ENCODE measurements at places on chromosomes 1 and 21.
A peak's percentile ranks its signal among the peaks of the same experiment; 100 is the strongest.

DNA sequence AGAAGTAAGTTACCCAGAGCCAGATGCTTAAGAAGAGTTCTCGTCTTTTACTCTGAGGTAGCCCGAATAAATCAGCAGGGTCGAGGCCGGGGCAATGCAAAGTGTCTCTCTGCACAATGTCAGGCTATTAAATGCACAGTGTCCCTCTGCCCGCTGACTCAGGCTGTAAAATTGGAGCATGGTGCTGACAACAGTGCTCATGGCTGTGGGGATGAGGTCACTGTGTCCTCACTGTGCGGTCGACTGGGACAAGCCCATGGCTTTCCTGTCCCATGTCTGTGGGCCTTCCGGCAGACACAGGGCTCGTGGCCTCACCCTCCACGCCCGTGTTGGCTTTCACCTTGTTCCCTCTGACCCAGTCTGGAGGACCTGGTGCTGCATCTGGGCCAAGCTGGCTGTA lies 14.6 kb upstream of the SLC2A1 start:
- no peak for DNase-seq

GRCh38 chr1:15997076-15997585 lies 6.9 kb upstream of the SRARP start:
- no peak for DNase-seq

DNA sequence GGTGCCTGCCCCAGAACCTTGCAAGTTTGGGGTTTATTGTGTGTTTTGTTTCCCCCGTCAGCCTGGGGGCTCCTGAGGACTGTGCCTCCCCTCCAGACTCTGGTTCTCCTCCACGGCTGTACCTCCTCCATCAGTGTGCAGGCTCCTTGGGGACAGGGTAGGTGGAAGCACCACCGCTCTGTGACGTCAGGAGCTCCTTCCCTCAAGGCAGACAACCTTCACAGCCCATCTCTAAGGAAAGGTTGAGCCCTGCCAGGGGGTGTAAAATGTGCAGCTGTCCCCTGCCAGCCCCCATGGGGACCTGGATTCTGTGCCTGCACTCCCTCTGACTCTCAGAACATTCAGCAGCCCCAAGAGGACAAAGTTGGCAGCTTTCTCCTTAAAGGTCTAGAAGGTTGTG lies 465 bp upstream of the HSPB7 start:
- DNase-seq = no peak

- DNase-seq = peak; percentile 44
Observed at GRCh38 chr1:183609313-183609712, 19.1 kb upstream of the NCF2 start.

GRCh38 chr21:42446531-42446930 lies 42.8 kb downstream of the UBASH3A start:
- no peak for DNase-seq

- DNase-seq = no peak
Observed at GRCh38 chr1:222892137-222892769, 77.4 kb downstream of the DISP1 start.

DNA sequence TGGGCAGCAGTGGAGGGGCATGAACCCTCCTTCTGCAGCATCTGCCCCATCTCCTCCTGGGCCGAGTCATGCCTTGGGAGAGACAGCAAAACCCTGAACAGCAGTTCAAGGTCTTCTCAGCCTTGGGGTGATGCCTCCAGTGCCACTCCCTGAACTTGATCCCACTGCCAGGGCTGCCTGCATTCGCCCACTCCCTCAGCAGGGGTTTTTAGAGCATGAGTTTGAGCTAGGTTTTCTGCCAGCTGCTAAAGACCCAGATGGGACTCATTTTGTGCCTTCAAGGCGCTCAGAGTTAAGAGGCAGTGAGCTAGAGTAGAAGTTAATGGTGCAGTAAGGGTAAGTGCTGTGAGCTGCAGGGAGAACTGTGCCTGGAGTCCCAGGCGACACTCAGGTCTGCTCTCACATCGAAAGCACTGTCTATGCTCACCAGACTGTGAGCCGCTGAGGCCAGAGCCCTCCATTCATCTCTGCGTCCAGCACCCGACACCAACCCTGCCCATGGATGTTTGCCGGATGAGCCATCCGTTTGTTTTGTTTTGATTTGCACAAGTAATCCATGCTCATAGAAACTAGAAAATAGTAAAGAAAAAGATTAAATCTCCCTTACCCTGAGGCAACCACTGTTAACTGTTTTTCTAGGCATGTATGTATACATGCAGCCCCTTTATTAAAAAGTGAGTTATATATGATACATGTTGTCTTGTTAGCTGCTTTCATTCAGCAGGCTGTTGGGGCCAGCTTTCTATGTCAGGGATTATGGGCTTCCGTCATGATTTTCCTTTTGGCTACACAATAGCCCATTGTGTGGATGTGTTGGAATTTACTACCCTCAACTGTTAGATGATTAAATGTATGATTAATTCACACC lies 67.8 kb downstream of the VPS26C start:
- DNase-seq = no peak

GRCh38 chr1:59342801-59343575 lies 46.1 kb downstream of the FGGY start:
- no peak for DNase-seq

DNA sequence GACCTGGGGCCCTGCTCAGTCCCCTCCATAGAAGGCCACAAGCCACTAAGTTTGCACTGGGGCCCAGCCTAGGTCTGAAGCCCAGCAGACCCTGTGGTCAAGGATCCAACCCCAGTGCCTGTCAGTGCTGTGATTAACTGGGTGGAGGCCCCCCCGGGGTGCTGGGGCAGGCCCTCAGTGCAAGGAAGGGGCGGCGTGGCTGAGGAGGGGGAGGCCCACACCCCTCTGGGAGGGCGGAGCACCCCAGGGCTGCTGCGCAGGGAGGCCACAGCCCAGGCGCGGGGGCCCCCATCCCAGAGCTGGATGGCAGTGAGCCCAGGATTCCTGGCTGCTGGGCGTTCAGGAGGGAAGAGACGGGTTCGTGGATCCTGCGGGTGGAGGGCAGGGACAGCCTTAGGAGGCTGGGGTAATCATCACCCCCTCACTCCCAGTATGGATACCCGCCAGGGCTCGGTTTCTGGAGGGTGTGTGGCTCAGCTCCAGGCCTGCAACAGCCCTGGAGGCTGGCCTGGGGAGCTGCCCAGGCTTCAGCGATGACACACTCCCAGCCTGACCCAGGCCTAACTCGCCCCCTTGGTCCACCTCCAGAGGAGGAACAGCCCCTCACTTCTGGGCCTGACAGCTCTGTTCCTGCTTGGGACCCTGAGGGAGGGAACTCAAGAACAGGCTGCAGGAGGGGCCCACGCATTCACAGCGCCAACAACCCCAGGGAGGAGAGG lies 890 bp downstream of the GJC2 start:
- no peak for DNase-seq

DNA sequence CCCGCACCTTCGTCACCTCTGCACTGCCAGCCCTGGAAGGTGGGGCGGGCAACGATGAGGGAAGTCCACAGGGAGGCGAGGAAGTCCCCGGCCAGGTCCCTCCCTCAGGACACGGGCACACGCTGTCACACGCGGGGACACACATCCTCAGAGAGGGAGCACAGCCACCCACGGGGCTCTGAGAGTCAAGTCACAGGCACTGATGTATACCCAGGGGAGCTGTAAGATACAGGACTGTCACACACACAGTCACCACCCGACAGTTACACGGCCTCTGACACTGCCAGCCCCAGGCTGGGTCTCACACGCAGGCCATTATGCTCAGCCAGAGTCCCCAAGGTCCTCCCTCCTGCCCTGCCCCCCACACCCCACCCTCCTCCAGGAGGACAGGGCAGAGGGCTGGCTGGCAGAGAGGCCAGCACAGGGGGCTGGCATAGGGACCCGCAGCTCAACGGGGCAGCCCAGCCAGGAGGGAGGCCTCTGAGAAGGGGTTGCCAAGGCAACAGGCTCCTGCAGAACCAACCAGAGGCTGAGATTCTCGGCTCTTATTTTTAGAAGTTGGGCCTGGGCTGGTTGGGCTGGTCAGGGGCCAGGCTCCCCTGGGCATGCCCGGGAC lies 17.7 kb upstream of the ADGRB2 start:
- no peak for DNase-seq

- DNase-seq = peak; percentile 47
Observed at GRCh38 chr21:45456584-45457160, 51.7 kb downstream of the COL18A1 start.

- no peak for DNase-seq
Observed at GRCh38 chr1:170660281-170660713, 3.6 kb upstream of the PRRX1 start.

DNA sequence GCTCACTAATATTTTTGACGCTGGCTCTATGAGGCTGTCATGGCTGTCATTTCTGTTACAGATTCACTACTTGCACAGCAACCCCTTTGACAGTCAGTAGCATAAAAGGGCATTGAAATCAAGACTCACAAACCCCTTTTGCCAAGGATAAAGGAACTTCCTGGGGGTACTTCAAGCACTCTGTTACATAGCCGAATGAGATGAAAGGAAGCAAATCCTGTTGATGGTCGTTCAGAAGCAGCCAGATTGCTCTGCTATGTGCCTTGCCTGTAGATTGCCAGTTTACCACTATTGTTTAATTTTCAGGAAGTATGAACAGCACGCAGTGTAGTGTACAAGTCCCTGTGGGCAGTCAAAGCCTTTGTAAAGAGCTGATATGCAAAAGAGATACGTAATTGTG lies 296.2 kb downstream of the LRRIQ3 start:
- DNase-seq = no peak

GRCh38 chr1:114299331-114299975 lies 145.8 kb upstream of the SYT6 start:
- DNase-seq = no peak

DNA sequence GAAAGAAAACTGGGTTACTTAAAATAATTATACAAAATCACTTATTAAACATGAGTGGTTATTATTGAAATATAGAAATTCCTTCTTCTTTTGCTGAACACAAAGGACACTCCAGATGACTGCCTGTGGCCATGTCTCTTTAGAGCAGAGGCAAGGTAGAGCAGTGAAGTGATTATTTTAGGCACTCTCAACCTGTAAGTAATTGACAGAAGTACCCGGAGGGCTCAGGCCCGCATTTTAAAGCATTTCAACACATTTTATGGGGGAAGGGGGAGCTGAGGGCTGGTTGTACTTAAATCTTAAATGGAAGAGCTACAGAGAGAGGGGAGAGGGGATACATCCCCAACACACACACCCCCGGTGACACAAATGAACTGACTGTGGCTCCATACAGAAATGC lies 10.2 kb downstream of the OSCP1 start:
- DNase-seq = no peak

GRCh38 chr1:158334526-158335212 lies 3.3 kb upstream of the CD1B start:
- DNase-seq = no peak

- DNase-seq = peak; percentile 89
Observed at GRCh38 chr1:41418857-41419583, 57.8 kb downstream of the FOXO6 start.
